ENCODE measurements at places on chromosomes 7 and 10.

DNA sequence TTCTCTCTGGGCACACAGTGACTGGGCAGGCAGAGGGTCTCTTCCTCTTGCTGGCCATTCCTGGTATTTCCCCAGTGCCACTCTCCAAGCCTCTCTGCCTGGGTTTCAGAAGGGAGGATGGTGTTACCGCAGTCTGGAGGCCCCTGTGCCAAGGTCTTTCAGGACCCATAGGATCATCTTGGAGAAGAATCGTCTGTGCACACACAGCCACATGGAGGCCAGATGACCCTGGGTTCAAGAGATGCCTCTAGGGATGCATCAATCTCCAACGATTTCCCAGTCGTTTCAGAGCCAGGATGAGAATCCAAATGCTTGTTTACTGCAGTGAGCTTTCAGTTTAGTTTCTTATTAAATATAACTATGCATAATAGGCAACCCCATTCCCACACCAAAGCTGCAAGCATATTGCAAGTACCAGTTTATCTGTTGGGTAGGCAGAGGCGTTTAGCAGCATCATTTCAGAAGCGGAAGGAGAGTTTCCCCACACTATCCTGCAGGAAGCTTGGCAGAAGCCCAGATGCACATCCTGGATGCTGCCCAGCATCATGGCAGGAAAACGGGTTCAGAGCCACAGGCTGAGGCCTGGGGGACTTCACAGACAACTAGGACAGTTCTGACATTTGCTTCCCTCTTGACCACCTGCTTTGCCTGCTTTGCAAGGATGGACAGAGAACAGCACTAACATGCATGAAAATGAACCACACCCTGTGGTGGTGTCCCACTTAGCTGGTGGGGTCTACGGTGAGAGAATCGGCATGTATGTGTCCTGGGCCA, 134.7 kb upstream of the FAM20C start:
- DNase-seq: no peak

- DNase-seq: no peak
Observed at GRCh38 chr7:120742372-120742771, 115.6 kb downstream of the TSPAN12 start.

DNA sequence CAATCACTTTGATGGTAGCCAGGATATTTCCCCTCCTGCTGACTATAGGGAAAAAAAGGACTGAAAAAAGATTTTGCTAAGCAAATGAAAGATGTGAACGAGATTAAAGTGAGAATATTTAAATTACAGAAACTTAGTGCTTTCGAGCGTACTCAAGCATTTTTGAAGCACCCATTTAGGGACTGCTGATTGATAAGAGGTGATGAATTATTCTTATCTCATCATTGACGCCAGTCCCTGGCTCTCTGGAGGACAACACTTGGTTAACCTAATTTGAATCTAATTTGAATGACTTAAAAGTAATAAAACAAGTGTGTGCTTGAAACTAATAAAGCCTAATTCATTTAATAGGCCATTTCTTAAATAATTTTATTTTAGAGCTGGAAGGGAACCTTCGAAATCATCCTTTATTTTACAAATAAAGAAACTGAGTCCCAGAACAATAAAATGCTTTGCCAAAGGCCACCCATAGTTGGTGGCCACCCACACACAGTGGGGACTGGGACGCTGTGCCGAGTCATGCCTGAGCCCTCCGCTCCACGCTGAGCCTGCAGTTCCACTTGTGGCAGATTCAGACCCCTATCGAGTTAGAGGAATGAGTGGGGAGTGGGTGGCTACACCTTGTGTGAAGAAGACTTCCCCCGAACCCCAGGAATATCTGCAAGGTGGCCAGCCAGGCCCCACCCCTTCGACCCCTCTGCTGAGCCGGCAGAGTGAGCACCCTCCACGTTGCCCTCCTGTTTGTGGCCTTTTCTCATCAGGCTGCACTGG, 61.1 kb upstream of the SAMD8 start:
- no peak for DNase-seq

DNA sequence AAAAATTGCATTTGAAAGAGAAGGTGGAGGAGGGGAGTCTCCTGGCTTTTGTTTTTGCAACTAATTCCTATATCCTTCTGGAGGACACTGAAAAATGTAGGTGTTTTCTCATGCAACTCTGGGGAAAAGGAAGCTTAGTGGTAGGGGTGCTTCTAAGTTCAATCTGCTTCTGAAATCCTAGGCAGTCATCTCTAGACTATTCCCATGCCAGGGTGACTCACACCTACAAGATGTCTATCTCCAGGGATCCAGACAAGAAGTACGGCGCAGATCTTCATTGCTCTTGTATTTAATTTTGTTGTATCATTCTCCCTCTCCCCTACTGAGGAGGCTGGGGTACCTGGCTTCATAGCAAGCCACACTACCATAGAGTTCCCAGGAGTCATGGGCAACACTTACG, 258.8 kb downstream of the PHF14 start:
- DNase-seq: no peak

- no peak for DNase-seq
Observed at GRCh38 chr10:87961314-87961713, 97.9 kb downstream of the PTEN start.

- no peak for DNase-seq
Observed at GRCh38 chr10:29895456-29895855, 163.9 kb downstream of the JCAD start.

DNA sequence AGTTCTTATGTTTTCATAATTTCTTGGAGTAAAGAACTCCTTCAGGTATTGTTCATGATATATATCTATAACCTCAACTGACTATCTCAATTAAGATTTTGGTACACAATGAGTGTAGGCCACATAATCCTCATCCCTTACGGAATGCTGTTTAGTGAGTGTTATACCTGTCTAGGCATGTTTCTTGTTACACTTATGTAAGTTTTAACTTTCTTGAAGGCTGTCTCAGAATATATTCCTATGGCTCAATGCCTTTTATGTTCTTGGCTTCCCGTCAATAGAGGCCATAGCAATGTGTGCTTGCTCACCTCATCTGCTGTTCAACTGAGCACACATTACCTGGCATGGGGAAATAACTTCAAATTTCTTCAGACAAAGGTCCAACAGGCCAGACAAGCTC, 185.1 kb downstream of the CTTNBP2 start:
- DNase-seq: no peak

- DNase-seq: no peak
Observed at GRCh38 chr10:131577786-131578471, 266.4 kb upstream of the TCERG1L start.

DNA sequence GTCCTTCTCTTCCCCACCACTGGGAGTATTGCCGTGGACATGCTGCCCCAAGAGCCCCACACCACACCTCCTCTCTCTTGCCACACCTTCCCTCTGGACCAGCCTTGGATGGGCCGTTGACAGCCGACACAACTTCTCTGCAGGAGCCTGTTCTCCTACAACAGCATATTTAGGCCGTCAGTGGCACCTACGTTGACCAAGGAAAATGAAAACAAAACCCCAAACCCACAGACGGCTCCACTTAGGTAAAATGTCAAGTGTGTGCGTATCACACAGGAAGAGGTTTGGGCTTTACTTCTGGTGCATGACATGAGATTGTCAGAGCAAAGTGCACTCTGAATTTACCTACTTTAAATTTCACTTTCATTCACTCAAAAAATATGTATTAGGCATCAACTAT, 246.6 kb downstream of the ZMYND11 start:
- DNase-seq: no peak

DNA sequence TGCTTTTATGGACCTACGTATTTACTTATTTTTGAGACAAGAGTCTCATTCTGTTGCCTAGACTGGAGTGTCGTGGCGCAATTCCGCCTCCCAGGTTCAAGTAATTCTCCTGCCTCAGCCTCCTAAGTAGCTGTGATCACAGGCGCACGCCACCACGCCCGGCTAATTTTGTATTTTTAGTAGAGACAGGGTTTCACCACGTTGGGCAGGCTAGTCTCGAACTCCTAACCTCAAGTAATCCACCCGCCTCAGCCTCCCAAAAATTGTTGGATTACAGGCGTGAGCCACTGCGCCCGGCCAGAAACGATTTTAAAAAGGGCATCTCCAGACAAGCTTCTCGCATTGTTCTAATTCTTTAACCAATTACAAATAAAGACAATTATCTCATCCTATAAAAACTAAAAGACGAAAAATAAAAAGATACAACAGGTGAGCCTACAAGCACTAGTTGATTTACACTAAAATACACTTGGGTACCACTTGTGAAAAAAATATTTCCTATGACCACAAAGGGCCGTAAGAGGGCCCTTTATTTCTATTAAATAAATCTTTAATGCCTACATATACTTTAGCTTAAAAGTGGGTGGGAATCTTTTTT, 2.4 kb downstream of the TRA2A start:
- DNase-seq: no peak

- no peak for DNase-seq
Observed at GRCh38 chr7:74003621-74004020, 24.4 kb upstream of the ELN start.
